Activated CD8-positive, alpha-beta memory T cell treated with anti-CD3 and anti-CD28 coated beads for 1 hour (primary cell): ENCODE measurements at places on chromosomes 13 and 19.

DNA sequence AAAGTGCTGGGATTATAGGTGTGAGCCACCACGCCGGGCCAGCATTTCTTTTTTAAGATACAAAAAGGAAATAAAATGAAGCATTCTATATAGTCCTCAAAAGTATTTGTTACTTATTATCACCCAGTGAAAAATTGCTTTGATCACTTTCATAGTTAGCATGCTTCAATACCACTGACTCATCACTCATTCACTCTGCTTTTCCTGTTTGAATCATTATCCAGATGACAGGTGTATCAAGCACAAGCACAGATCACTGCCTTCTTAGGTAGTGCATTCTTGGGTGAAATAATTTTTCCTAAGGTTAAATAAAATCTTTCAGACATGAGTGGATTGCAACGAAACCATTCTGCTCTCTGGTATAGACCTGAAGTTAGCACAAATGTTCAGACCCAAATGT is 35.8 kb upstream of the SPART start:
- DNase-seq, result no peak

DNA sequence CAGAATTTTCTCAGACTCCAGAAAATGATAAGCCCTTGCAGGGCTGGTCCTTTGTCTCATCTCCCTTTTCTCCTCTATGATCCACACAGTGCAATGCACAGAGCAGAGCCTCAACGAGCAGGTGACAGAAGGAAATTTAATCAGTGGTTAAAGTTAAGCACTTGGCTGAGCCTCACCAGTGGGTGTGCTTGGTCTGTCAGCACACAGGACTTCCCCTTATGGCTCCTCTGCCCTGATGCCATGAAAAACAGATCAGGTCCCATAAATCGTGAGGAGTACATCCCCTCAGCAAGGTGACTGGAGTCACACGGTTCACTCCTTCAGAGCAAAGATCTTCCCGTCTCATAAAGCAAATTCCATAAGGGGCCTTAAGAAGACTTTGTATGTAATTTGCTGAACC is 818.2 kb downstream of the UQCRFS1 start:
- no peak for DNase-seq

DNA sequence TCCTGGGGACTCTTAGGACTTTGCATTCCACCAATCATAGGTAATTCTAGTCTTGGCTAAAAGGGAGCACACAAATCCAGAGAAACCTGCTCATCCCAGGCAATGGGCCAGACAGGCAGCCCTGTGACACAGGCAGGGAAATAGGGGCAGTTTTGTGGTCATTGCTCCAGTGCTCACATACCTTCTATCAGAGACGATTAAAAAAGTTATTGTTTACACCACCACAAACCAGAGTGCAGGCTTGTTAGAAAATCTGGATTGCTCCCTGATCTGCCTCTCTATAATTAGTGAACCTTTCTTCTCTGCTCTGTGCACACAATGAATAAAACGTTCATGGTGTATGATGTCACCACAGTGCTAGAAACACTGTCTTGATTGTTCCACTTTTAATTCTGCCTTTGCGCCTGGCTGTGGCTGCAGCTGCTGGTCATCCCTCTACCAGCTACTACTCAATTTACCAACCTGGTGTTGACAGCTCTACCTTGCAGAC is 121.6 kb upstream of the SPATA13 start:
- DNase-seq, result no peak

DNA sequence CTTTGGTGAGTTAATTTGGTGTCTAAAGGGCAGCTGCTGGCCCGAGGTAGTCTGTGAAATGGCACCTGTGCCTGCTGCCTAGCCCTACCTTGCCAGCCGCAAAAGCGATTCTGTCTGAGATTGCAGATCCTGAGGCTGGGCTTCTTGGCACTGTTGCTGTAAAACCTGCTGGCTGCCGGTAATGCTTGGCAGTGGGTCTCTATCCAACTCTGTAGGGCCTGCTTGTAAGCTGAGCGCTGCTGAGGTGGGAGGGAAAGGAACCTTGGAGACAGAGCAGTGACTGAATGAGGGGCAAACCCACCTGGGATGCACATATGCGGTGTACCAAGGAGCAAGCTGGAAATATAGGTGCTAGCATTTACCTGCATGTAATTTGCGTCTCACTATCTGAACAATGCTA is 11.7 kb downstream of the LCP1 start:
- no peak for DNase-seq

DNA sequence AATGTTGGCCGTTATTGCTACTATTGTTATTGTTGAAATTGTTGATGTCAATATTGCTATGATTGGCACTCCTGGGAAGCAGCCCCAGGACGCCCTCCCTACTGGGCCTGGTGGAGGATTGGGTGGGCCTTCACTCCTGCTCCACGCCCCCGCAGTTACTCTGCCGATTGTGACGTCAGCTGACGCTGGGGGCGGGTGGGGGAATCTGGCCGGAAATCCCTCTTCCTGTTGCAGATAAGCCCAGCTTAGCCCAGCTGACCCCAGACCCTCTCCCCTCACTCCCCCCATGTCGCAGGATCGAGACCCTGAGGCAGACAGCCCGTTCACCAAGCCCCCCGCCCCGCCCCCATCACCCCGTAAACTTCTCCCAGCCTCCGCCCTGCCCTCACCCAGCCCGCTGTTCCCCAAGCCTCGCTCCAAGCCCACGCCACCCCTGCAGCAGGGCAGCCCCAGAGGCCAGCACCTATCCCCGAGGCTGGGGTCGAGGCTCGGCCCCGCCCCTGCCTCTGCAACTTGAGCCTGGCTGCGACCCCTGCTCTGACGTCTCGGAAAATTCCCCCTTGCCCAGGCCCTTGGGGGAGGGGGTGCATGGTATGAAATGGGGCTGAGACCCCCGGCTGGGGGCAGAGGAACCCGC is at the start of gene ETV2:
Gene ETV2, plus strand, starts transcription at position 231 of the 637 bp plus-strand sequence. CDS start 716 bp downstream, outside the sequence.
- DNase-seq, result no peak

DNA sequence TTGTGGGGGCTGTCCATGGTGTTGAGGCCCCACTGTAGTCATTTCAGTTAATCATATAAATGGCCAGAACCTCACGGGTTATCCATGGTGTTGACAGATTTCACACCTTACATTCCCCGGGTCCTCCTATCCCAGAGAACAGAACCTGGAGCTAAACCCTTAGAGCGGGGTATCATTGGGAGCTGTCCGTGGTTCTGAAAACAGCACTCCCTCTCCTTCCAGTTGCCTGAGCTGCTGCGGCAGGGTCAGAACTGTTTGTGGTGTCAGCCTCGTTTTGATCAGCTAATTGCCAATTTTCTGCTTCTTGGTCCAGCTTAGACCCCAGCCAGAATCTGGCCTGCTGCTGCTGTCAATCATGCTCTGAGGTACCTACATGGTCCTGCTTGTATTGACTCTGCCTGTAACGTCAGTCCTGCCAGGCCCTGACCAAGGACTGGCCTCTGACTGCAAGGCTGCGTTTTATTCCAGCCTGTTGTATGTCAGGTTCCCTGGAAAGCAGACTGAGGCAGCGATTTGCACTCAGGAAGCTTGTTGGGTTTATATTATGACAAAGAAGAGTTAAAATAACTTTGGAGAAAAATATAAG is 55.8 kb upstream of the KCTD15 start:
- no peak for DNase-seq

- DNase-seq, result no peak
Observed at GRCh38 chr19:6736169-6736916, 1.0 kb downstream of the GPR108 start.

DNA sequence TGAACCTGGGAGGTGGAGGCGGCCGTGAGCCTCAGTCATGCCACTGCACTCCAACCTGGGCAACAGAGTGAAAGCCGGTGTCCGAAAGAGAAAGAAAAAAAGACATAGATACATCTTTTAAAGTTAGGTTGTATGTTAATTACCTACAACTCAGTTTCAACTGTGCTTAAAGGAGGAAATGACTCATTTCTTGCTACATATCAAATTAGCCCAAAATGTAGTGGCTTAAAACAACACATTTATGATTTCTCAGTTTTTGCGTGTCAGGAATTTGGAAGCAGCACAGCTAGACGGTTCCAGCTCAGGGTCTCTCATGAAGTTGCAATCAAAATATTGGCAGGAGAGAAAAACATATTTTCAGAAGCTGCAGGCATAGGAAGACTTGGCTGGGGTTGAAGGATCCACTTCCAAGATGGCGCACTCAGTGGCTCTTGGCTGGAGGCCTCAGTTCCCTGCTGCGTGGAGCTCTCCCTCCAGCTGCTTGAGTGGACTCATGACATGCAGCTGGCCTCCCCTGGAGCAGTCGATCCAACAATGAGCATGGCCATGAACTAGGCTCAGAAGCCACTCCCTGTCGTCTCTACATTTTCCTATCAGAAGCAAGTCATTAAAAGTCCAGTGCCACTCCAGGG is 7.1 kb downstream of the LDLR start:
- no peak for DNase-seq

GRCh38 chr19:17834350-17835181 is 13.2 kb downstream of the JAK3 start:
- DNase-seq, result no peak

DNA sequence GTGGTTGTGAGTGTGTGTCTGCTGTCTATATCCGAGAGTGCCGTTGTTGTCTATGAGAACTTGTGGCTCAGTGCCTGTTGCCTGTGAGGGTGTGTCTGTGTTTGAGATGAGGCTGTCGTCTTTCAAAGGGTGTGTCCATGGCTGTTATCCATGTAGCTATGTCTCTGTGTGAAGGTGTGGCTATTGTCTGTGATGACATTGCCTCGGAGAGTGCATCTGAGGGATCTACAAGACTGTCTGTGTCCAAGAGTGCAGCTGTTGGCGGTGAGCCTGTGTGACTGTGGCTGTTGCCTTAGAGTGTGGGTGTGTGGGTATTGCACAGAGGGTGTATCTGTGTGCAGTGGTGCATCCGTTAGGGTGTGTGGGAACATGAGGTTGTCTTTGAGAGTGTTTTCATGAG is 4.9 kb downstream of the NUMBL start:
- DNase-seq, result no peak

DNA sequence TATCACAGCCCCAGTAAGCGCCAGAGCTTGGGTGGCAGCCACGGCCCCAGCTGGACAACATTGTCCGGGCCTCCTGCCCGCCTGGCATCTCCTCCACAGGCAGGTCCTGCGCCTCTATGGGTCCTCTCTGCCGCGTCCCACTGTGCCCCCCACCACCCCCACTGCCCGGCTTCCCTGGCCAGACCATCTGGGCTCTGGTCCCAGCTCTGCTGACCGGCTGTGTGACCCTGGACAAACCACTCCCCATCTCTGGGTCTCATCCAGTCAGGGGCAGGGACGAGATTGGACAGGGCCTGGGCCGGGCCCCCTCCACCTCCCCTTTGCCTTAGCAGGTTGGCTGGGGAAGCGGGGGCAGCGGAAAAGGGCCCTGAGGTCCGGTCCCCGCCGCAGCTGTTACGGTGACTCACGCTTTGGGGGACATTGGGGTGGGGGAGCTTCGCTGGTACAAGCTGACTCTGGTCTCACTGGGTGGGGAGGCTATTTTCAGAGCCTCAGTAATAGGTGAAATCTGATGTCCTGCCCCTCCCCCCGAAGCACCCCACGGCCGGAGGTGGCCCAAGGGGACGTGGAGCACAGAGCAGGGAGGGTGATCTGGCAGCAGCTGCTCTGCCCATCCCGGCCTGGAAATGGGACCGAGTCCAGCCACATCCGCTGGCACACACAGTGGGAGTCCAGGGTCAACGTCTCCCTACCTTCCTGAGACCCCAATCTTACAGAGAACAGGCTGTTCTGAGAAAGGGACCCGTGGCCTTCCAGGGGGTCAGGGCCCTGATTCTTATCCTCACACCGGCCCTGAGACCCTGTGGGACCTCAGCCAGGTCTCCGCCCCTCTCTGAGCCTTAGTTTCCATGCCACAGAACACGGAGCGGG is 9.1 kb downstream of the NFIC start:
- DNase-seq, result no peak

- DNase-seq, result no peak
Observed at GRCh38 chr13:35252536-35253205, 223.8 kb downstream of the MAB21L1 start.

DNA sequence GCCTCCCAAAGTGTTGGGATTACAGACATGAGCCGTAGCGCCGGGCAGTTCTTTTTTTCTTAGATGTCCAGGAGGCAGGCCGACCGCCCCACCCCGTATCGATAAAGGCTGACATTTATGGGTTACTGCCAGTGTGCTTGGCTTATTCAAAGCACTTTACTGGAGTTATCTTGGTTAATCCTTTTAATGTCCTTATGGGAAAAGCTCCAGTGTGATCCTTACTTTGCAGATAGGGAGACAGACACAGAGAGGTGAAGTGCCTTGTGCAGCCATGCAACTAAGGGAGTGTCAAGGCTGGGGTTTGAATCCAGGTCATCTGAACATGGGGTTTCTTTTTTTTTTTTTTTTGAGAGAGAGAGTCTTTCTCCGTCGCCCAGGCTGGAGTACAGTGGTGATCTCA is 19.2 kb downstream of the NCAN start:
- DNase-seq, result no peak

GRCh38 chr19:2343289-2343982 is 15.0 kb downstream of the SPPL2B start:
- no peak for DNase-seq

GRCh38 chr19:8108560-8109445 is 40.6 kb downstream of the FBN3 start:
- DNase-seq, result no peak

DNA sequence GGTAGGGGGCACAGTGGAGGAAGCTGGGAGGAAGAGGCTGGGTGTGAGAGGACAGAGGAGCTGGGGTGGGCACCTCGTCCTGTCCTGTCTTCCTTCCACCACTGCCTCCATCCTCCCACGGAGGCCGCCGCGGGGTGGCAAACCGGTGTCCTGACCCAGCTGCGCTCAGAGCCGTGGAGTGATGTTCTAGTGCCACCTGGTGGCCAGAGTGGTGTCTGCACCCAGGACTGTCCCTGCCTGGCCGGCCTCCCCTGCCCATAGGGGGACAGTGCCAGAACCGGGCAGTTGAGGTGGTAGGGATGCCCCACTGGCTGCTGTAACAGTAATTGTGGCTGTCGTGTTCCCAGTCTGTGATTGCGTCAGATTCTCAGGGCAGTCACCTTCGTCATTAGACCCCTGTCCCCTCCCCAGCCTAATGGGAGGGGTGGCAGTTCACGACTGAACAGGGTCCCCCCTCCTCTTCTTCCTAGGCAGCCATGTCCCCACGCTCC is 11.1 kb upstream of the ARRDC2 start:
- DNase-seq, result peak; percentile 79

- no peak for DNase-seq
Observed at GRCh38 chr19:32233885-32234284, 111.5 kb upstream of the ZNF507 start.

GRCh38 chr19:10299545-10300458 is 9.8 kb downstream of the ZGLP1 start:
- no peak for DNase-seq

DNA sequence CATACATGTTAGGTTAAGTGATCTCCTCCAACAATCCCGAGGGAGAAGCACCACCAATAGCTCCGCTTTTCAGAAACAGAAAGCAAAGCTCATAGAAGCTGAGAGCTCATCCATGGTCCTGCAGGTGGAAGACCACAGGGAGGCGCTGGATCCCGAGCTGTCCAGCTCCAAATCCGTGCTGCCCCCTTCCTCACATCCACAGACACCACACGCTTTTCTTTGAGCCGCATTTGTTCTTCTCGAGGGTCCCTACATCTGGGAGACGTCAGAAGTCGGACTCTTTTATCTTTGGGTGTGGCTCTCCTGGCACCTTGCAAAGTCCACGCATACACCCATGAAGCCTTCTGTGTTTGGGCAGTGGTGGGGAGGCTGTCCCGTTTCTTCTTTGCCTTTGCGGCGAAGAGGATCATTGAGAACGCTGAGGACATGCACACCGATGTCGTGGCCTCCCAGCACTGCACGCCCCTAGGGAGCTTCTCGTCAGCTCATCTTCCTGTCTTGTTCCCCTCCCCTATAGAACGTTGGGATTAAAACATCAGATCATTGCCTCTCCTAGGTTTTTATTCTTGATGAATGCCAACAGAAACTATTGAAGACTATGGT is 184.8 kb downstream of the TEX29 start:
- DNase-seq, result no peak

- no peak for DNase-seq
Observed at GRCh38 chr19:50024719-50025021, 502 bp downstream of the VRK3 start.

GRCh38 chr13:67298297-67298696 is 68.2 kb upstream of the PCDH9 start:
- DNase-seq, result no peak
